ENCODE measurements at places on chromosomes 13 and 19. TPM values are rescaled to one million over a fixed set of nuclear protein-coding genes. Genes with fewer than 3 reads are reported as not detected.

- DNase-seq = no peak
Observed at GRCh38 chr13:91240341-91240740, 107.1 kb upstream of the MIR17HG start.

Gene TEX26
- total RNA-seq = 0.45 TPM

- no peak for DNase-seq
Observed at GRCh38 chr19:35718345-35719041, 690 bp downstream of the KMT2B start.

Gene VSTM1
- not detected for total RNA-seq

Gene KLK3
- not detected for total RNA-seq

GRCh38 chr13:84211048-84211447, 328.8 kb upstream of the SLITRK1 start:
- DNase-seq = no peak

GRCh38 chr19:6706633-6706958, 13.9 kb downstream of the C3 start:
- DNase-seq = no peak

Gene TNFSF9
- 1.8 TPM for total RNA-seq

- DNase-seq = peak; percentile 89
Observed at GRCh38 chr19:10316229-10317044, 622 bp upstream of the FDX2 start.

- DNase-seq = no peak
Observed at GRCh38 chr19:6887316-6887715, at the start of gene ADGRE1. TSS of gene ADGRE1 (plus strand) at chr19:6887579. CDS start at chr19:6887609, 30 bp downstream.

Gene KIR2DL4
- total RNA-seq = 0.22 TPM

GRCh38 chr19:2309734-2310362, 1.9 kb upstream of the LINGO3 start:
- DNase-seq = no peak

DNA sequence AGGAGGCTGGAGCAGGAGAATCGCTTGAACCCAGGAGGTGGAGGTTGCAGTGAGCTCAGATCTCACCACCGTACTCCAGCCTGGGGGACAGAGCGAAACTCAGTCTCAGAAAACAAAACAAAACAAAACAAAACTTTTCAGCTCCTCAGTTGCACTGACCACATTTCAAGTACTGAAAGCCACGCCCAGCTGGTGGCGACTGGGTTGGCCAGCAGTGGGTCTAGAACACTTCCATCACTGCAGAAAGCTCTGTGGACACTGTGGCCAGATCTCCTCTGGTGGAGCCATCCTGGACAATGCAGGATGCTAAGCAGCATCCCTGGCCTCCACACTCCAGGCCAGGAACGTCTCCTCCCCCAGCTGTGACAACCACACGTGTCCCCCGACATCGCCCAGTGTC, 21.1 kb downstream of the TLE2 start:
- DNase-seq = no peak

DNA sequence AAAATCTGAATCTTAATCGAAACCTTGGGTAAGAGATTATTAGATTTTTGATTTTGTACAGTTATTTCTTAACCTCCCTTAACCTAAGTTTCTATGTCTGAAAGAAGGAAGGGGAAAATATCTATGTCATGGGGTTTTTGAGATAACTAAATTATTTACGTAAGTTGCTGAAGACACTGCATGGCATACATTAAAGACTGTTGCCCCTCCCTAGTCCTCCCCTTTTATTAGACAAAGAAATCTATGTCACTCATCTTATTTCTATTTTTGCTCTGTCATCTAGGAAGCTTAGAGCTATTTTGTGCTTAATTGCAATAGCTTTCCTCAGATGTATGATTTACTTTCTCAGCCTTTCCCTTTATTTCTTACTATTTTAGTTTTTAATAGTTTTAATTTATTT, 15.0 kb downstream of the COG6 start:
- DNase-seq = no peak

Gene CGB2
- total RNA-seq = not detected

Gene HTR2A
- total RNA-seq = 1.4 TPM

GRCh38 chr19:33814181-33815165, 17.8 kb downstream of the KCTD15 start:
- peak; percentile 43 for DNase-seq

Gene DACT3
- total RNA-seq = 3.4 TPM

DNA sequence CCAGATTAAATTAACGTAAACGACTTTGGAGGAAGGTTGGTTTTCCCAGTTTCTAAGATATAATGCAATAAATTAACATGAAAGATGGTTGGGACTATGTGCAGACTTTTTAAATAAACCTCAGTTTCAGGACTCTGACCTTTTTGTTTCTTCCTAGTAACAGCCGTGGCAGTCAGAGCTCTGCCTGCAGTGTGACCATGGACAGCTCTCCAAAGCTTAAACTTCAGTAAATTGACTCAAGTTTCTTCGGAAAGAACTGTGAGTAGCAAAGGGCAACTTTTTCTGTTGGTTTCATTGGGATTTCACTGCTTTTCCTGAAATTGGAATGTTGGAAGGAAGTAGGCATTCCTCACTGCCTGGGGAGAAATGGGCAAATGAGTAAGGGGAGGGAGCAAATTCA, 4.1 kb downstream of the USP29 start:
- DNase-seq = no peak

GRCh38 chr13:98672947-98673613, 79.4 kb downstream of the SLC15A1 start:
- no peak for DNase-seq

- no peak for DNase-seq
Observed at GRCh38 chr19:15010501-15011300, 31.0 kb upstream of the SLC1A6 start.

GRCh38 chr19:57566396-57567265, 7.0 kb upstream of the ZNF550 start:
- DNase-seq = no peak

Gene OR4F17
- not detected for total RNA-seq

Gene SIGLEC9
- total RNA-seq = 19.0 TPM

Gene BRCA2
- 1.9 TPM for total RNA-seq

Gene POSTN
- 42.2 TPM for total RNA-seq

DNA sequence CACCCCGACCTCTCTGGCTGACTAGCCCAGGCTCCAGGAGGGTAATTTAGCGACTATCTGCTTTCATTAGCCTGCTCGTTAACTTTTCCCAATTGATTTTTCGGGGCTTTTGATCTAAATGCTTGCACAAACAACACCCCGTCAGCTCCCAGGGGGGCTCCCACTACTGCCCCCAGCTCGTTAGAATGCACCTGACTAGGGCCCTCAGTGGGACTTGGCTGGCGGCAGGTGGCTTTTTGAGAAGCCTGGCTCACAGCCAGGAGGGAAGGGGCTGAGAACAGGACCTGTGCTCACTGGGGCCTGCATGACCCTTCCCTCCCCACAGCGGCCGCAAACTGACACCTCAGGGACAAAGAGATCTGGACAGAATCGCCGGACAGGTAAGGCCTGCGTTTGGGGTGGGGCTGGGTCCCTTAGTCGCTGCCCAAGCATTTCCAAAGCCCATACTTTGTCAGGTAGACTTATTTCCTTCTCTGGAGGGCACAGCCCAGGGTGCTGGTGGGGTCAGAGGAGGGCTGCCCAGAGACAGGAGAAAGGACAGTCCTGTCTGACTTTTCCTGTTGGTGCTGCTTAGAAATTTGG, 7.6 kb upstream of the CD79A start:
- DNase-seq = no peak

GRCh38 chr13:63455938-63456337, 2040.3 kb upstream of the PCDH20 start:
- no peak for DNase-seq

Gene COG3
- 19.9 TPM for total RNA-seq
